ENCODE measurements at places on chromosomes 3 and 15.
A peak's percentile ranks its signal among the peaks of the same experiment; 100 is the strongest.

DNA sequence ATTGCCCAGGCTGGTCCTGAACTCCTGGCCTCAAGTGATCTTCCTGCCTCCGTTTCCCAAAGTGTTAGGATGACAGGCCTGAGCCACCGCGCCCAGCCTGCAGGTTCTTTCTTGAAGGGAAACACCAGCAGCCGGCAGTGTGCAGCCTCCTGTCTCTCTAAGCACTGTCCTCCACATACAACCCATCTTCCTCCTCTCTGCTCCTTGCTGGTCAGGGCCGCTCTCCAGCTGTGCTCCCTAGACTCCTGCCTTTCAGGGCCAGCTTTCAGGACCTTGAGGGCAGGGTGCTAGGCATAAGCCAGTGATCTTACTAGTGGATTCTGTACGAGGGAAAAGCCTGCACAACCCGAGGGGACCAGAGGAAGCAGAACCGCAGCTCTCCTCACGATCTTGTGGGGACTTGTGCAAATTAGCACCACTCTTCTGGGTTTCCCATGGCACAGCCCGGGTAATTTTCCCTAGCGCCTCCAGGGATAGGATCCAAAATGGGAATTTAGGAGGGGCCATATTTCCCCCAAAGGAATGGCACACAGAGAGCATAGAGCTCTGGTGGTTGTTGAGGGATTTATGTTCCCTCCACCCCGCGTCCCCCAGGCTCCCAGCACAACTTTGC is 18.2 kb upstream of the CORO2B start:
- DNase-seq = no peak

GRCh38 chr3:13149330-13150108 is 76.3 kb upstream of the IQSEC1 start:
- no peak for DNase-seq

DNA sequence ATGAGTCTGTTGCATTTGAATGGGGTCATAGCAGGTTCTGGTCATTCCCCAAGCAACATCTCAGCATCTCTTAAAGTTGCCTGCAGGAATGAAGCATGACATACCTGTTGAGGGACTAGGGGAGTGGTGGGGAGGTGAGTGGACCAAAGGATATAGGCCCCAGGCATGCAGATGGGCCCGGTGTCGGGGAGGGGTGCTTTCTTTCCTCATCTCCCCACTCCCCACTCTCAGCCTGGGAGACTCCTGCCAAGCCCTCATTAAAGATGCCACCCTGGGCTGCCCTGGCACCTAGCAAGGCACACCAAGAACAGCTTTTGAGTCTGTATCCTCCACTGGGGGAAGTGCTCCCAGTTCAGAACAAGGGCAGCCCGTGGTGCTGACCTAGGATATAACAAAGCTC is 54.2 kb downstream of the GRIP2 start:
- no peak for DNase-seq

DNA sequence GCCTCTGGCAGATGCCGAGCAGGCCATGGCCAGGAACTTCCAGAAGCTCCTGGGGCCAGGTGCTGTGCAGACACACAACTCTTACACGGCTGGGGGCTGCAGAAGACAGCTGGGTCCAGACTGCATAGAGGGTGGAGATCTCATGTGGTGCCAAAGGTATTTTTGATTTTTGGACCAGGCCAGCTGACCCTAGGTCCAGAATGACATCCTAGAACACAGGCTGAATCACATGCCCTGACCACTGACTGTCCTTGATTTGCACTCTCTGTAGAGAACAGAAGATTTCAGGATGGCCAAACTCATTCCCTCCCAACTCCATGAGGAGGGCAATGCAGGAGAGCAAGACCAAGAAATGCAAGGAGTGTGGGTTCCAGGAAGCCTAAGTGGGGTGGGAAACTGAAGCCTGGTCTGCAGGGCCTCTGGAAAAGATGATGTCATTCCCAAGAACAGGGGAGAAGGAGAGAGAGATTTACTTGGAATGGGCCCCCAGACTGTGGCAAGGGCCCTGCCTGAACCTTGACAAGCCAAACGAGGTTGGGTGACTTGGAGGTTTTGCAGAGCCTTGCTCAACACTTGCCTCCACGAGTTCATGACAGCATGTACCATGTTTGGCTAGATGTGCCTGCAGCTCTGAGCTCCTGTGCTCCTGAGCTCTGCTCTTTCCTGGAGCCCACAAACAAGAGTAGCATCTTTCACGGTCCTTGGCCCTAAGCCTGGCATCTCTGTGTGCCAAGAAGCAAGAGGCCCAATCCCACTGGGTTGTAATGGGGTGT is 38.5 kb upstream of the CTSH start:
- no peak for DNase-seq

GRCh38 chr3:37920156-37920699 is 58.5 kb downstream of the CTDSPL start:
- no peak for DNase-seq

GRCh38 chr3:125496701-125497100 is 23.3 kb downstream of the SNX4 start:
- DNase-seq = no peak

DNA sequence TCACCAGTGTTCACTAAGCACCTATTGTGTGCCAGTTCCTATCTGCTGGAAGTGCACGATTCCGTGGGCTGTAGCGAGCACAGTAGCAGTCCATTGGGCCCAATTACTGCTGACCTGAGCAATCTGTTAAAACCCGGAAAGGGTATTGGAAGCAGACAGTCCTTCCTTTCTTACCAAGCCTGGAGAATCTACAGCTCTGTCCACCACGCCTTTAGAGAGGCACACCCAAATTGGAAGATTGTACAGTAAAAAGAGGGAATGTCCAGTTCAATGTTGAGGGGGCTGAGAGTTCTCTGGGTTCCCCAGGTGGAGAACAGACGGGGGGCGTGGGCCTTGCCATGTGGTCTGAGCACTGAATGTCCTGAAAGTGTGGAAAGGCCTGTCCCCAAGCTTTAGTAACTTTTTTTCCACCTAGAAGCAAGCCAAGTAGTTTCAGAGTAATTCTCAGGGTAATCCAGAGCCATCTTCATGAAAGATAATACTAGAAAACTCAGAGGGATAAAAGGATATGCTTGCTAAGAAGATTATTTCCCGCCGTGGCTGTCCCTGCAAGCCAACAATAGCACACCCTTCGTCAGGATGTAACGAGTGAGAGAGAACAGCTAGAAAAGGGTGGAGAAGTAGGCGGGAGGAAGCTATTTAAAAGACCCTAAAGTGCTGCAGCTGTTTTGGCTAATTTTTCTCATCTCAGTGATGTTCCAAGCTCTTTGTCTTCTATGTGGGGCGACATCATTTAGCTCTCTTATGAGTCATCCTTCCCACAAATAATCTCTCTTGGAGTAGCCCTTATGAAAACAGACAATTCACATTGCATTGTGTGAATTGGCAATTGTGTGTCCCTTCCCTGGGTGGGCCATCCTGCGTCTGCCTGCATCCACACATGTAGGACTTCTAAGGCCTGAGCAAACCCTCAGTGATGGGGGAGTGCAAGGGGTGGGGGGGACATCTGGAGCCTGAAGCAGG is 181.0 kb downstream of the ATG7 start:
- DNase-seq = no peak

GRCh38 chr3:181558870-181559269 is 152.9 kb upstream of the SOX2 start:
- DNase-seq = no peak

DNA sequence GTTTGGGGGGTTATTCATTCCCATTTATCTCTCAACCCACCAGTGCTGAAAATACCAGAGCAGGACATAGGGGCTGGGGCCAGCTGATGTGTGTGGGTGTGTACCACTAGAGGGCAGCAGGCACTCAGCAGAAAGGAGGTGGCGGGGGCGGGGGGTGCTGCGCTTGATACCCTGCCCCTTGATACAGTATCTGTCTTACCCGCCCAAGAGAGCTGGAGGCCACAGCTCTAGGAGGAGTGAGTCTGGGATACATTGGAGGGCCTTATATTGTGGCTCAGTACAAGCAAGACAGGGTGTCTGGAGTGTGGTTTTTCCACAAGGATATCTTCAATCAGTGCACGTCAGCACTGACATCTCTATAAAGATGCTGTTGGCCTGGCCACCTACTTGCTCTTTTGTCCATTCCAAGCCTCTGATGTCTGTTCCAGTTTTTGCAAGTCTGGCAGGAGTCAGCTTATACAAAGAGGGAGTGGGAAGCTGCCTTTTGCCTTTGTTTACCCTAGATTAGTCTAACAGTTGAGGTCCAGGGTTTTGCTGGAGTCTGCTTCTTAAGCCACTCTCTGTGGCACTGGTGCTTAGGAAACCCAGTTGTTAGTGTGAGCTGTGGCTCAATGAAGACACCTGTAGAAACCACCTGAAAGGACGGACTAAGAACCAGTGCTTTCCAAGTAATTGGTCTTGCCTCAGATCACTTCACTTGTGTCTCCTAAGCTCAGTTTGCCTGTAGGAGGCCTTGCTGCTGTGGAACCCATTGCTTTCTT is 1.5 kb upstream of the RBM15B start:
- DNase-seq = no peak

DNA sequence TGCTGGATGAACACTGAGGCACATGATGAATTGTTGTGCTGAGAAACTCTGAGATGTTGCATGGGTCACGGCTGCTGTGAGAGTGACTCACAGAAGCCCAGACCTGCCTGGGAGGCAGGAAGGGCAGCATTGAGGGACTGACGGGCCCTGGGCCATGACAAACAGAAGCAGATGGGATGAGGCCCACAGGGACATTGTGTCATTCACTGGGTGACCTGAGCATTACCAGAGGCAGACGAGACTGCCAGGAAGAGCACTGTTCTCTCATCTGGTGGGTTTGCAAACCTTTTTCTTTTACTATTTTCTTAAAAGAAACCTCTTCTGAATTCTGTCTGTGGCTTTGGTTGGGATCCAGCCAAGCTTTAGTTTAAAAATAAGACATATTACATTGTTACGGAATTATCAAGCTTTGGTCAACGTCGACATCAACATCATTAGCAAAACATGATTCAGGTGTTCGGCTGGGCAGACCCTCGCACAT is 67.8 kb downstream of the BDH1 start:
- no peak for DNase-seq

- no peak for DNase-seq
These were observed 2.0 kb upstream of the TRAT1 start for GRCh38 chr3:108820586-108820985.

DNA sequence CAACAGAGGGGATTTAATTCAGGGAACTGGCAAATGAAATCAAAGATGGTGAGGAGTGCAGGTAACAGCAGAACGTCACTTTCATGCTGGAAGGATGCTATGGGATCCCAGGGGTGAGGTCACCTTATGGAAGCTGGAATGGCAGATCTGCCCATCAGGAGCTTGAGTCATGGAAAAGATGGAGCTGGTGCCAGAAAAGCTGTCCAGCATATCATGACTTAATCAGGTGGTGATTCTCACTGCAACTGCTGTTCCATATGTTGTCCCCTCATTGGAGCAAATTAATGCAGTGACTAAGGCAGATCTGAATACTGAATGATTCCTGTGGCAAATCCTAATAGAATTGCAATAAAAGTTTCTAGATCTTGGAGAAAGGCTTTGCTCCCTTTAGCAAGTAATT is 38.4 kb downstream of the HHLA2 start:
- DNase-seq = no peak

GRCh38 chr3:5058471-5058951 is 63.6 kb upstream of the ARL8B start:
- peak; percentile 61 for DNase-seq
